RPMI7951 (cell line): ENCODE measurements at places on chromosomes 5 and 9.
A peak's percentile ranks its signal among the peaks of the same experiment; 100 is the strongest.

- peak; percentile 16 for DNase-seq
These were observed 8.3 kb downstream of the DIMT1 start for GRCh38 chr5:62395210-62395950.

GRCh38 chr5:31232273-31232888 is 38.9 kb downstream of the CDH6 start:
- DNase-seq, result peak; percentile 44

DNA sequence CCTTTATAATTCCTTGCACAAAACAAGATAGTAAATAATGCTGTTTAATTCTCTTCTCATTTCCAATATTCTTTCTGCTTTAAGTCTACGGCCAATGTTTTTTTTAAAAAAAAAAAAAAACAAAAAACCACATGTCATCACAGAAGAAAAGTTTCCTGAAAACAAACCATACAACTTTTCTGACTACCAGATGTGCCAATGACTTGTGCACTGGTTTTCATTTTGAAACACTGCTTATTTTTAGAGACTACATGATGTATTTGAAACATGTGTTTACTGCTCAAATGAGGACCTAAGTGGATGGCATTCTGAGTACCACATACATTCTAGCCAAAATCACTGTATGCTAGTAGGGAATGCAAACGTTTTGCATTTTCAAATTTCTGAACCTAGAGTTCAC is 167.9 kb downstream of the GLIS3 start:
- no peak for DNase-seq

- no peak for DNase-seq
These were observed 514.2 kb downstream of the RAB3C start for GRCh38 chr5:59097116-59097515.

GRCh38 chr5:163381832-163382231 is 55.6 kb upstream of the CCNG1 start:
- no peak for DNase-seq

GRCh38 chr5:65126542-65127069 is 355.1 kb downstream of the ADAMTS6 start:
- DNase-seq, result no peak

GRCh38 chr5:50501491-50502228 is 60.6 kb upstream of the EMB start:
- no peak for DNase-seq

- peak; percentile 50 for DNase-seq
These were observed 138.1 kb downstream of the ATPSCKMT start for GRCh38 chr5:10111571-10111970.

- DNase-seq, result no peak
These were observed 84.5 kb downstream of the GNAQ start for GRCh38 chr9:77946969-77947620.

DNA sequence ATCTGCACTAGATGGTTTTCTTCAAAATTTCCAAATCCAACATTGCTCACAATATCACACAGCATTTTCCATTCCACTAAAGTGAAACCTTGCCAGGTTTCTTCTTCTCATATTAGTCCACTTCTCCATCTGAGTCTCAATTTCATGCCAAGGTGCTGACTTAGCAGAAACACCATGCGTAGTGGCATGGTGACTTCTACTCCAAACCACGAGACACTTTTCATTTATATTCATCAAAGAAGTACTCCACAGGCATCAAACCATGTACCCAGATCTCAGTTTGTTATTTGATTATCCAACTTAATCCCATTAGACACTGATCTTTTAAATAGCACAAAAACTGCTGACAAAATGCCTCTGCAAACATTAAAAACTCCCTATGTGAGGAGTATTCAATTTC is 233.4 kb upstream of the ITGA1 start:
- DNase-seq, result no peak

DNA sequence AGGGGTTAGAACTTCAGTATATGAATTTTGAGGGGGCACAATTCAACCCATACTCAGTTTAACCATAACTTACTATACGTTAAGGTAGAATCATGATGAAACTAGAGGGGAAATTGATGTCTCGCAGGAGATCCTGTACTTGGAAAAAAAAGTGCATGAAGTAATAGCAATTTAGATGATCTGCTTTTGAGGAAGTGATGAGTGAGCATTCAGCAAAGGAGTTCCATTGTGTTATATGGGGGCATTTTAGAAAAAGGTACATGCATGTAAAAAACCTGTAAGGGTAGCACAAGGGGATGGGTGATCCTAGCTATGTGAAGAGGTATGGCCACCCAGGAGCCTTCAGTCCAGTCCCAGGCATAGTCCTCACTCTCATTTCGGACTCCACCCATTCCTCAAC is 14.8 kb upstream of the TMC1 start:
- no peak for DNase-seq

DNA sequence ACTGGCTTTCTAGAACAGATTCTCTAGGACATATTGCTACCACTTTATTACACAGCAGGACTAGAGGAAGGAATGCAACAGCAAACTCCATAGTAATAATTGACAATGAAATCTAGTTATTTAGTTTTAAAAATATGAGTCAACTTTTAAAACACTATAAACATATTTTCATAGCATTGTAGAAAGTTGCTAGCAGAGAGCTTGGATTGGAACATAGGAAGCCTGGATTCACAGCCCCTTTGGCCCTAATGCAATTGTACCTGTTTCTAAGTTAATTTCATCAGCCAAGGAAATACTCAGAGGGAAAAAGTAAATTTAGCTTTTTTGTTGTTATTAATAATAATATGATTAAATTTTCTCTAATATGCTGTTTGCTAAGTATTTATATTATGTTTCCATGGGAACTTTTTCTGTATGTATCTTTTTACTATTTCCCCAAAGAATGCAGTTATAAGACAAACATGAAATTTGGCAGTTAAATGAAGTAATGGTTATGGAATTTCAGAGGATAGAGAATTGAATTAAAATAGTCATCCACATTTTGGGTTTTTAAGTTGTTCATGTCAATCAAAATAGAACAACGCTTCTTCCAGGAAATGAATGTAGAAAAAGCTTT is 45.6 kb downstream of the VCAN start:
- DNase-seq, result no peak

DNA sequence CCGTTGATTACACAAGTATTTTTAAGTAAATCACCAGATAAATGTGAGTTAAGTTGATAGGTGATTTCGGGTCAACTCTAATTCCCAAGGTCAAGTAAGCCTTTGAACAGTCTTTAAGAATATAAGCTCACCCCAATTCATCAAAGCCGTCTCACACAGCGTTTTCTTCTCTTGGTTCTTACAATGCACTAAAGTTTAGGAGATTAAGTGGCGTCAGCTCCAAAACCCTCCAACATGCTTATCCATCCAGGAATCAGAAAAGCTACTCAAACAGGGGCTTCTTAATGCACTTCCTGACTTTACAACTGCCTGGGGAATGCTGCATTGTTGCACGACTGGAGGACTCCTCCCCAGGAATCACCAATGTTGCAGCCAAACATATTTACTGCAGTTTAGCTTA is 206.2 kb upstream of the EFNA5 start:
- DNase-seq, result no peak

DNA sequence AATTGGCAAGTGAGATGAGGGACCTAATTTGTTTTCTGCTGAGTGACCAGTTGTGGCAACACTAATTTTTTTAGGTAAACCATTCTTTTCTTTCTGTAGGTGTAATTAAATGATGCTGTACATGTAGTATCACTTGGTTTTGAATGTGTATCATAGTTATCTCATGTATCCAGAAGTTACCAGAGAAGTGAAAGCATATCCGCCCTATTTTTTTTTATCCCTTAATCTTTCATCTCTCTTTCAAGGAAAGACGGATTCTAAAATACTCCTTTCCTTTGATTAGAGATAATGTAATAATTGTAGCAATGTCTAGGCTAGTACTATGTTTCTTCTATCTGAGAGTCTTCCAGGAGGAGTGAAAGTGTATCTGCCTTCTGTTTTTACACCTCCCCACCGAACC is 7.1 kb downstream of the KDM3B start:
- DNase-seq, result no peak

DNA sequence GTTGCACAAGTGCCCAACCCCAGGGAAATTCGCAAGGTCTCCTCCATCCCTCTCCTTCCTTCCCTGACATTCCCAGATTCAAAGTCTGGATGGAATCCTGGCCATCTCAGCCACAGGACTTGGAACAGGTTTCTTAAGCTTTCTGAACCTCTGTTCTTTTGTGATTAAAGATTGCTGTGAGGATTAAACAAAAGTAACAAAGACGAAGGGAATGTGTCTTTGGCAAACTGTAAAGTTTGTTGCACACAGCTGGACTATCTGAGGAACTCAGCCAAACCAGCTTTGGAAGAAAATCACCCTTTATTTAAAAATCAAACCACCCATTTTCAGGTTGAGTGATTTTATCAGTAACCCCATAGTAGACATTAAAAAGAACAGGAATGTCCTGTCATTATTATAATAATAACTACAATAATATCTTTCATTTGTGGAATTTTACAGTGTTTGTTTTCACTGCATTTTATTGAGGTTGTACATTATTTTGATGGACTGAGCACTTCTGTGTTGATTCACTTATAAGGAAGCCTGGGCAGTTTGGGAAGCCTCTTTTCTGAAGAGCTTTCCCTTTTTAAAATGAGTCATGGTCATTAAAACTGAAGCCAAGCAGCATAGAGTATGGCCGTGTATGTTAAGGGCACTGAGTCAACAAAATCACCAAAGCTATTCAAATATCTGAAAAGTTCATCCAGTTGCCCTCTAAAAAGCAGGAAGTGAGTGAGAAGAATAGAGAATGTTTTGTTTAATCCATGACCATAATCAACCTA is 310.2 kb downstream of the AGTPBP1 start:
- DNase-seq, result peak; percentile 15
